ENCODE measurements at places on chromosomes 12 and 14. TPM values are rescaled to one million over a fixed set of nuclear protein-coding genes. Genes with fewer than 3 reads are reported as not detected.

GRCh38 chr14:56488306-56488705 lies 91.3 kb upstream of the TMEM260 start:
- no peak overlapping the region for H3K4me3 ChIP-seq
- peaks cover 9% of the 10 kb centered on the region for H3K27me3 ChIP-seq
- H3K36me3 ChIP-seq = no peaks in the 10 kb centered on the region
- no peak for DNase-seq
- H3K27ac ChIP-seq = peak overlapping the region; percentile 44

KRT74 gene
- total RNA-seq = not detected

GRCh38 chr14:63853831-63854293 lies 1.1 kb downstream of the SYNE2 start:
- H3K4me1 ChIP-seq = peaks cover 25% of the 10 kb centered on the region
- peak overlapping the region; percentile 86 for H3K27ac ChIP-seq
- no peaks in the 10 kb centered on the region for H3K27me3 ChIP-seq
- peak overlapping the region; percentile 89 for H3K4me3 ChIP-seq

- H3K27ac ChIP-seq = no peak overlapping the region
- peak; percentile 66 for DNase-seq
Measured at GRCh38 chr12:57214398-57214781, 2.2 kb upstream of the NXPH4 start.

STAT6 gene
- 99.7 TPM for total RNA-seq

SYCP3 gene
- not detected for total RNA-seq

GRCh38 chr14:53692451-53692850 lies 264.2 kb downstream of the BMP4 start:
- H3K27me3 ChIP-seq = no peaks in the 10 kb centered on the region
- H3K4me3 ChIP-seq = no peak overlapping the region
- no peak for DNase-seq
- peaks cover 10% of the 10 kb centered on the region for H3K4me1 ChIP-seq
- H3K27ac ChIP-seq = no peak overlapping the region

DNA sequence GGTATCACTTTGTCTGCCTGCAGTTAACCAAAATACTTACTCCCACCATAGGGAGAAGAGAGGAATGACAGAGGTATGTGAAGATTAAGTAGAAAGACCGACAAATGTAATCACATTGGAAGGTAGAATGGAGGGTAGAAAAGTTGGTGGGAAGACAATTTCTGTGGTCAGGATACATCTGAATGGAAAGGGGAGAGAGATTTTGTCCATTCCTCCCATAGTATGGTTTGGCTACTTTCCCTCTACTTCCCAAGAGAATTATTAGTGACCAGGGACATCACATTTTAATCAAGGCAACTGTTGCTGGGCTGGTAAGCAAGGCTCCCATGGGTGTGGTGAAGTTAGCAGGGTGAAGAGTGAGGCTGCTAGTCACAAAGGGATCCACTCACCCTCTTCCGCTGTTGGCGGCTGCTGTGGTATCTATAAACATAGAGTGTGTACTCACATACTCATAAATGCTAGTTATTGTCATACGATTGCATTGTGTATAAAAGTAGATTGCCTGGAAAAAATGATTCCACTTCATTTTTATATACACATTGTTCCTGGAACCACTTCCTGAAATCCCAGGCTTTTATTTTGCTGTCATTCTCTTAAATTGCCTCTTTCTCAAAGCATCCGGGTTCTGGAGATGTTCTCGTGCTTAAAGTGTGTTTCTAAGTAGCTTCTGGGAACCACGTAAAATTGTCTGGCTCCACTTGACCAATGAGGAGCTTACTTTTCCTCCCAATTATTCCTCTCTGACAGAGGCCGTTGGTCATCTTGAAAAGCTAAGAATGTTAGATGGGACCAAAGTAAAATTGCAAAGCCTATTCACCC lies 413.1 kb downstream of the ZFP36L1 start:
- H3K4me1 ChIP-seq = peaks cover 10% of the 10 kb centered on the region
- DNase-seq = no peak
- H3K4me3 ChIP-seq = no peak overlapping the region
- H3K27me3 ChIP-seq = no peaks in the 10 kb centered on the region
- H3K36me3 ChIP-seq = no peaks in the 10 kb centered on the region
- H3K27ac ChIP-seq = peak overlapping the region; percentile 49

GRCh38 chr14:75980856-75981255 lies 939 bp downstream of the TGFB3 start:
- H3K36me3 ChIP-seq = peaks cover 4% of the 10 kb centered on the region
- DNase-seq = no peak
- peak overlapping the region; percentile 73 for H3K4me3 ChIP-seq
- peaks cover 27% of the 10 kb centered on the region for H3K4me1 ChIP-seq
- peak overlapping the region; percentile 44 for H3K27ac ChIP-seq
- no peaks in the 10 kb centered on the region for H3K27me3 ChIP-seq

TAS2R30 gene
- 2.1 TPM for total RNA-seq

FAIM2 gene
- total RNA-seq = not detected

DNA sequence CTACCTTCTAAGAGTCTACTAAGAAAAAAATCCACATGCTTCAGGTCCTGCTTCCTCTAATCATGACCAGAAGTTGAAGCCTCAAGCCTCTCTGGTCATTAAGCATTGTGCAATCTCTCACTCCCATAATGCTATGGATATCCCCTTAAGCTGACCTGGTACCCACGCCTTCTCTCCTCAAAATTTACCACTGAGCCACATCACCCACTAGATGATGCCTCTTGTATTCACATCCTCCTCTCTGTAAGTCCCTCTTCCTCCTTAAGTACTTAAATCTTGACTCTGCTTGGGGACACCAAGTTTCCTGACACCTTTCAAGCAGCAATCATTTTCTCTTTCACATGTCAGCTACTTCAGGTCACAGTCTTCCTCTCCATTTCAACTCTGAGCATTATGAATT lies 9.8 kb downstream of the GALNT4 start:
- H3K4me3 ChIP-seq = no peak overlapping the region
- peaks cover 7% of the 10 kb centered on the region for H3K4me1 ChIP-seq
- no peak overlapping the region for H3K27ac ChIP-seq

LPAR5 gene
- 2.5 TPM for total RNA-seq

DNA sequence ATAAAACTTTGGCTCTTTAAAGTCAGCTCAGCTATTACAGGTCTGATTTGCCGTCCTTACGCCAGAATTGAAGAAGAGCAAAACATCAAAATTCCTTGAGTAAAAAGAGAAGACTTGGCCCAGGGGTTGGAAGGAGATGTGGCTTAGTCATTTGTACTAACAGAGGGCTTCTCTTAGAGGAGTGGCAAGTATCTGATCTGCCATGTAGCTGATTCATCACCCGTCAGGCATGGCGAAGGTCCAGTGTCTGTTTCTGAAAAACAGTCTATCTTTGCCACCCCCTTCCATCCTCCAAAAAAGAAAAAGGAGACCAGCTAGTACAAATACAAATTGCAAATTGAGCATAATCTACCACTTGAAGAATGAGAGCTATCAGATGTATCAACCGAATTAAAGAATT lies 91.9 kb downstream of the RAD52 start:
- peaks cover 42% of the 10 kb centered on the region for H3K36me3 ChIP-seq
- peak overlapping the region; percentile 92 for H3K27ac ChIP-seq
- DNase-seq = peak; percentile 88
- no peaks in the 10 kb centered on the region for H3K27me3 ChIP-seq
- peak overlapping the region; percentile 47 for H3K4me3 ChIP-seq

KRT78 gene
- not detected for total RNA-seq

Measured in MCF 10A (cell line).